CD8-positive, alpha-beta memory T cell (primary cell): ENCODE measurements at places on chromosomes 5 and 9. TPM values are rescaled to one million over a fixed set of nuclear protein-coding genes. Genes with fewer than 3 reads are reported as not detected.
A peak's percentile ranks its signal among the peaks of the same experiment; 100 is the strongest.

Gene KCNN2
- total RNA-seq, result not detected

Gene FSD1L
- total RNA-seq, result 3.8 TPM

Gene PCDHGB2
- total RNA-seq, result 0.40 TPM

Gene TAF11L13
- not detected for total RNA-seq

Gene SPATA6L
- 0.96 TPM for total RNA-seq

Gene FAM200C
- total RNA-seq, result 1.2 TPM

Gene SPATA9
- not detected for total RNA-seq

Gene TNFSF15
- 0.15 TPM for total RNA-seq

Gene FST
- total RNA-seq, result 0.13 TPM

Gene RPS23
- total RNA-seq, result 2,179 TPM

DNA sequence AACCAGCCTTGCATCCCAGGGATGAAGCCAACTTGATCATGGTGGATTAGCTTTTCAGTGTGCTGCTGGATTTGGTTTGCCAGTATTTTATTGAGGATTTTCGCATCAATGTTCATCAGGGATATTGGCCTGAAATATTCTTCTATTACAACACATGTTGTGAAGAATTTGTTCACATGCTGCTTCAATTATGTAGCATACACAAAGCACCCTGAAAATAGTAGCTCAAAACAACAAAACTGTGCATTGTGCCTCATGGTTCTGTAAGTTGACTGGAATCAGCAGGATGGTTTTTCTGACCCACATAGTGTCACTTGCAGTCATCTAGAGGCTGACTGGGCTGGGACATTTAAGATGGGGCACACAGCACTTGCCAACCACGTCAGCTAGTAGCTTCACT lies 193.9 kb downstream of the SYK start:
- DNase-seq, result no peak

DNA sequence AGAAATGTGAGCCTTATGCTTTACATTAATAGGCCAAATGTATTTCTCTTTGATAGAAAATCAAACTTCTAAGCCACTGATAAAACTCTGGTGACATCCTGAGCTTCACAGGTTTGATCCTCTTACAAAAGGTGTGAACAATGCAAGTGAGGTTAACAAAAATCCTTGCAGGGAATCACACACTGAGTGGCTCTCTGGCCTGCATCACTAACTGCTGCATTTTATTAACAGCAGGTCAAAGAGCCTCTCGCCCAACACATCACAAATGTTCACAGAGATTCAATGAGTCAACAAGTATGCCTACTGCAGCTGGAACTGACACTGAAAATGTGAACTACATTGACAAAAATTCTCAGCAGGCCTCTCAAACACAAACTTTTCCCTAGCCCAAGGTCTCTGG lies 122.3 kb downstream of the SEMA5A start:
- DNase-seq, result no peak

- no peak for DNase-seq
Observed at GRCh38 chr5:158640593-158640980, 459.1 kb downstream of the EBF1 start.

GRCh38 chr5:156272139-156272538 lies 54.8 kb upstream of the SGCD start:
- DNase-seq, result no peak

GRCh38 chr9:72271613-72272478 lies 93.2 kb downstream of the ZFAND5 start:
- DNase-seq, result peak; percentile 7

DNA sequence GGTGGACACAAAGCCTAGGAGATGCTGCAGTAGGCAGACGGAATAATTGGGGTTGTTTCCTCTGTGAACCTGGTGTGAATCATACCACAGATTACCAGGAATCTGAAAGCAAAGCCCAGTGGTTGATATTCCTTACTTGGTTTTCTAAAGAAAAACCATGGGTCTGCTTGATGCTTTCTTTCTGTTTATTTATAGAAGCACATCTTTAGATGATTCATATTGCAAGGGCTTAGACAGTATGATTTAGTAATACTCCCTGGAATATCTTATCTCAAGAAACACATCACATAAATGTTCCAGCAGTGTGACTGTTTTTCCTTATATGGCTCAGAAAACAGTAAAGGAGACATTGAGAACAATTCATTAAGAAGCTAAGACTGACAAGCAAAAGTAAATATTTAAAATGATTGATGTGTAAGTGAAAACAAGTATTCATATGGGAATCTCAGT lies 623.3 kb downstream of the RAB3C start:
- no peak for DNase-seq

GRCh38 chr5:17910318-17910717 lies 276.1 kb downstream of the TAF11L14 start:
- no peak for DNase-seq

DNA sequence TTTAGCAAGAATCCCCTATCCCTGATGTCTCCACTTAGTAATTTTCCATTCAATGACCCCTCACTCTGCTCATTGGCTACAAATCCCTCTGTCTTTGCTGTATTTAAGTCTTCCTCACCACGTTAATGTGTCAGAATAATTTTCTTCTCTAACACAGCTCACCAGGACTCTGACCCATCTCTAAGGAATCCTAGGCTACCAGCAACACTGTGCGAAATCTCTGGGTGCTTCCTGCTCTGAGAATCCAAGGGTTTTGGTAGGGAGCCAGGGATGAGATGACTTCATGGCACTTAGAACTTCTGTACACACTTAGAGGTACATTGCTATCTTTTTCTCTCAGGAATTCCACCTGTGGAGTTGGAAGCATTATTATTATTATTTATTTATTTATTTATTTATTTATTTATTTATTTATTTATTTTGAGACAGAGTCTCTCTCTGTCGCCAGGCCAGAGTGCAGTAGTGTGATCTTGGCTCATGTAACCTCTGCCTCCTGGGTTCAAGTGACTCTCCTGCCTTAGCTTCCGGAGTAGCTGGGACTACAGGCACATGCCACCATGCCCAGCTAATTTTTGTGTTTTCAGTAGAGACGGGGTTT lies 53.5 kb downstream of the FOXI1 start:
- DNase-seq, result no peak

GRCh38 chr5:42593591-42593990 lies 163.0 kb upstream of the CCDC152 start:
- no peak for DNase-seq

GRCh38 chr9:125534971-125535701 lies 171.9 kb downstream of the MAPKAP1 start:
- DNase-seq, result no peak

GRCh38 chr5:5767286-5767928 lies 344.9 kb downstream of the ICE1 start:
- no peak for DNase-seq

DNA sequence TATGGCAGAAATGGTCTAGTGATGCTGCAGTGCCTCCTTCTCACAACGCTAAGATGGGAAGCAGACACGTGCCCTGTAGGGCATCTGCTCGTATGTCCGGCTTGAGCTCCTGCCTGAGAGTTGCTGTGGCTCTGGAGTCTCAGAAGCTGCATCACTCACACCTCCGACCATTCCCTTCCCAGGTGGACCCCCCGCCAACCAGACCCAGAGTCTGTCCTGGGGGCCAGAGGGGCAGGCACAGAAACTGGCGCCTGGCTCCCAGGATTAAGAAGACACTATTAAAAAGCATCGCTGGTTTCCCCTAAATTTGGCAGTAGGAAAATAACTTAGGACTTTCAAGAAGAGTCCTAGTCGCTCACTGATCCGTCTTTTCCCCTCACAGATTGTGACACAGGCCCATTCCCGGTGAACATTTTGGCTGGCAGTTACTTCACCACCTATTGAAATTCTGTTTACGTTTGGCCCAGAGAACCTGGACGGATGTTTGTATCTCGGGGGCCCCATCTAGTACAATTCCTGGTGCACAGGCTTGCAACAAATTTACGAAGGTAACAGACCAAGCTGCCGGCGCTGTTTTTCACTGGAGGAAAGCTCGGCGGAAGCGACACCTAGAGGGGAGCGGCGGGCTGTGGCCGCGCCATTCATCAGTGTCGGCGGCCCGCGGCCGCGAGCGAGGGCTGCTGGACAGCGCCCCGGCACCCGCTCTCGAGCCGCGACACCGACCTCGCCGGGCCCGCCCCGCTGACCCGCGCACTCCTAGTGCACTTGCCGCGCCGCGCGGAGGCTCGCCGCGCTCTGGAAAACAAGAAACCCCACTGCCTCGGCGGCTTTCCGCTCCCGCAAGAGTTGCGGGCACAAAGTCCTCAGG lies 1.6 kb downstream of the FSTL4 start:
- no peak for DNase-seq
